Kidney (tissue), 22 donors: ENCODE measurements at places on chromosomes 1 and 21. TPM values are rescaled to one million over a fixed set of nuclear protein-coding genes. Genes with fewer than 3 reads are reported as not detected.

Gene NOS1AP
- total RNA-seq: 10.7 TPM

DNA sequence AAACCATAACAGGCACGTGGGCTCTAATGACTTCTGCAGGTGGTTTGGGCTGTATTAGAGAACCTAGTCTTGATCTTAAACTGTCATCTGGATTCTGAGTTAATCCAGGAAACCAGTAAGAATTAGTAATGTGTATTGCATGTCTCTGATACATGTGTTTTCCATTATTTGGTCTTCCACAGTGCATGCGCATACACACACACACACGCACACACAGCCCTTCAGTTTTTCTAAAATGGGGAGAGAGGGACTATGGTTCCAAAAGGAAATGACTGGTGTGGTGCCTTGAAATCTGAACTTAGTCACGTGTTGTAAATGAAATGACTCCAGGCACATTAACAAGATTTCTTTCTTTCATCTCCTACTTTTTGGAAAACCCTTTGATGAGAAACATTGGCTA, 67.6 kb downstream of the OLFML2B start:
- H3K4me3 ChIP-seq: no peak overlapping the region
- no peaks in the 10 kb centered on the region for H3K27me3 ChIP-seq
- no peak overlapping the region for H3K27ac ChIP-seq
- peaks cover 5% of the 10 kb centered on the region for H3K36me3 ChIP-seq
- no peaks in the 10 kb centered on the region for H3K4me1 ChIP-seq

DNA sequence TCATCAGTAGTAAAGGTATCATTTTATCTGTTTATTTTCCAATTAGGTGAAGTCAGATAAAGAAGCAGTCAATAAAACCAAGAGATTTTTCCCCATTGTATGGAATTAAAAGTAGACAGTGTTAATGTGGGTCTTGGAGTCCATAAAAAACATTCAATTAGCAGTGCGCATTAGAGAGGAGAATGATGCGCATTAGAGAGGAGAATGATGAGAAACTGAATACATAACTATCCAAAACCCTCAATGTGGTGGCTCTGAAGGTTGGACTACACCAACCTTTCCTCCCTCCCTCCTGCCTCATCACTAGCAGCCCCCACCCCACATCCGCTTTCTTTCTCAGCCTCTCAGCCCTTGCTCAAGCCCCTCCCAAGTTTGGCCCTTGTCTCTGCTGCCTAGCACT, 99.5 kb downstream of the DAB1 start:
- no peak overlapping the region for H3K4me3 ChIP-seq
- no peak overlapping the region for H3K27ac ChIP-seq
- no peaks in the 10 kb centered on the region for H3K4me1 ChIP-seq

- DNase-seq: no peak
- H3K36me3 ChIP-seq: no peaks in the 10 kb centered on the region
- no peaks in the 10 kb centered on the region for H3K27me3 ChIP-seq
- H3K4me1 ChIP-seq: no peaks in the 10 kb centered on the region
Observed at GRCh38 chr1:113488576-113489177, 98.4 kb downstream of the MAGI3 start.

GRCh38 chr1:177863796-177864195, 106.1 kb downstream of the SEC16B start:
- DNase-seq: no peak
- no peaks in the 10 kb centered on the region for H3K27me3 ChIP-seq
- no peak overlapping the region for H3K4me3 ChIP-seq
- no peaks in the 10 kb centered on the region for H3K36me3 ChIP-seq
- no peak overlapping the region for H3K27ac ChIP-seq
- no peaks in the 10 kb centered on the region for H3K4me1 ChIP-seq

DNA sequence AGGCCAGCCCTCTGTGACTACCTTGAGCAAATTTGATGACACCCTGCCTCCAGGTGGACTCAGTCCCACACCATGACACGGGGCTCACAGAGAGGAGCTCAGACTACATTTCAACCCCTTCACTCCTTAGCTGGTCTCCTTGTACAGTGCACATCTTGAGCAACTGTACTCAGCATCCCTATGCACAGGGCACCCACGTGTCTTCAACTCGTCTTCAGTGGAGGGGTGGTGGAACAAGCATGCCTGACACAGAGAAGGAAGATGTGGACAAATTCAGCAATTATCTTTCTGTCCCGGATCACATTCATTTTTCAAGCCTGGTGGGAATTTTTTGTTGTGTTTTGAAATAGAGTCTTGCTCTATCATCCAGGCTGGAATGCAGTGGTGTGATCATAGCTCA, 213.7 kb downstream of the KAZN start:
- H3K4me3 ChIP-seq: no peak overlapping the region
- no peaks in the 10 kb centered on the region for H3K4me1 ChIP-seq
- no peaks in the 10 kb centered on the region for H3K27me3 ChIP-seq
- H3K36me3 ChIP-seq: no peaks in the 10 kb centered on the region

GRCh38 chr1:114458237-114458777, 52.7 kb downstream of the TRIM33 start:
- no peaks in the 10 kb centered on the region for H3K4me1 ChIP-seq
- H3K27me3 ChIP-seq: no peaks in the 10 kb centered on the region
- H3K36me3 ChIP-seq: peaks cover 6% of the 10 kb centered on the region
- no peak for DNase-seq
- no peak overlapping the region for H3K4me3 ChIP-seq

- no peak overlapping the region for H3K27ac ChIP-seq
- no peaks in the 10 kb centered on the region for H3K4me1 ChIP-seq
- no peak for DNase-seq
Observed at GRCh38 chr1:3670823-3671265, 18.5 kb downstream of the TP73 start.

Gene KIAA0040
- 34.1 TPM for total RNA-seq

Gene MPZ
- 4.1 TPM for total RNA-seq

Gene TNFRSF4
- 5.1 TPM for total RNA-seq

- DNase-seq: no peak
- no peak overlapping the region for H3K4me3 ChIP-seq
- H3K27ac ChIP-seq: no peak overlapping the region
- H3K4me1 ChIP-seq: no peaks in the 10 kb centered on the region
Observed at GRCh38 chr1:71190843-71191242, 110.0 kb upstream of the ZRANB2 start.

Gene ASAP3
- total RNA-seq: 37.8 TPM
